ENCODE measurements at places on chromosomes 11 and 22. TPM values are rescaled to one million over a fixed set of nuclear protein-coding genes. Genes with fewer than 3 reads are reported as not detected.

Gene JOSD1
- 18.3 TPM for total RNA-seq

DNA sequence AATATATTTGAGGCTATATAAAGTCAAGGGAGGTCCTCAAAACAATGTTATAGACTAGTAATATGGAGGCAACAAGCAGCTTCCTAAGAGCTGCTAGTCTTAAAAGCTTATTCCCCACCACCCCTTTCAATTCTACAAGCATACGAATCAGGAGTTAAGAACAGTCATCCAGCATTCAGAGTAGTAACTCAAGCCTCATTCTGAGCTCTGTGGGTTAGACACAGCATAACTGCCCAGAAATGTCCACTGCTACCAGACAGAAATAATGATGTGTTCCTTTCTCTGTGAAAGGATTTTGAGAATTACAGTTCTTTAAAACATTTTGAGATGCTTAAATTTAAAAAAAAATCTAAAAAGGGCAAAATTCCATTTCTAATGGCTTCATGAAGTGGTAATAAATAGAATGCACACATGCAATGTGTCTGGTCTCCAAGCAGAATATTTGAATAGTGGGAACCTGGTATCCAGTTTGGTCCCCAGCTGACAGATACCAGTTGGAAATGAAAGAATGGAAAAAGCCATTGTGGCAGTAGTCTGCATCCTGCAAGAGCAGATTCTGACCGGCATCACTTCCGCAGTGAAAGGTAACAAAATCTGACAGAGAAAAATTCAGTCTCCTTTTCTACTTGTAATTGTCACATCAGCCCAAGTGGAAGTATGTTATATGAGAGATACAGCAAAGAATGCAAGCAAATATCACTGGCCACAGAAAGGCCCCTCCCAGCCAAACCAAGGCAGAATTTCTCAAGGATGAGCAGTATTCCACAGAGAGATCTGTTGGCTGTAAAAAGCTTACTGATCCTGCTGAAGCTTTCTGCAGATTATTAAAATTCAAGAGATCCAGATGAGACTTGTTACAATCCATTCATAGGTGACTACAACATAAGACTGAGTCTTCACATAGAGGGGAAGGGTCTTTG, 310.8 kb upstream of the PITPNB start:
- no peak for DNase-seq

- DNase-seq: no peak
Observed at GRCh38 chr22:27260087-27260698, 541.4 kb downstream of the MN1 start.

DNA sequence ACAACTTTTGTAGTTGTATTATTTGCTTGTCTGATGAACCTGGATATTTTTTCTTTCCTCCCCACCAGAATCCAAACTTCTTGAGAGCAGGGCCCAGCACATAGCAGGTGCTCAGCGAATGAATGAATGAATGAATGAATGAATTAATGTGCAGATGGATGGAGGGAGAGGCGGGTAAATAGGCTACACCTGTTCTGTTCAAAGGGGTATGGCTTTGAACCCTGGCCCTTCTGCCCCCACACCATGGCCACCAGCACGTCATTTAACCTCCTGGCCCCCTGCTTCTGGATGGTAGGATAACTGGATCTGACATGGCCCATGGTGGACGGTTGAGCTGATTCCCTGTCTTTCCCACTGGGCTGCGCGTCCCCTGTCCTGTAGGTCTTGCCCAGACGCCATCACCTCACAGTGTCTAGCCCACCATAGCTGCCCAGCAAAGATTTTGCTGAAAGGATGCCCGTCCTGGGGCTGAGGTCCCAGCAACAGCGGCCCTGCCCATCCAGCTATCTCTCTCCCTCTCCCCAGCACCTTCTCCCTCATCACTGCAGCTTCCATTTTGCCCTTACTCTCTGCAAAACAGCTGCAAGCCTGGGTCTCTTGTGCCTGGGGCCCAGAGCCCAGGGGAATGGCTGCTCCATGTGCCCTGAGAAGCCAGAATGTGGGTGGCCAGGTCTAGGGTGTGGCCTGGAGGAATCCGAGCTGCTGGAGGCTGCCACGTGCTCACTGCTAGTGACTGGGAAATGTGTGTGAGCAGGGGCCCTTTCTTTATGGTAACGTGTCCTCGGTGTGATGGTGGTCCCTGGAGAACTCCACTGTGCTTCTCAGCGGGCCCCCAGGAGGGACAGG, 49.3 kb upstream of the LINC01488 start:
- DNase-seq: no peak

DNA sequence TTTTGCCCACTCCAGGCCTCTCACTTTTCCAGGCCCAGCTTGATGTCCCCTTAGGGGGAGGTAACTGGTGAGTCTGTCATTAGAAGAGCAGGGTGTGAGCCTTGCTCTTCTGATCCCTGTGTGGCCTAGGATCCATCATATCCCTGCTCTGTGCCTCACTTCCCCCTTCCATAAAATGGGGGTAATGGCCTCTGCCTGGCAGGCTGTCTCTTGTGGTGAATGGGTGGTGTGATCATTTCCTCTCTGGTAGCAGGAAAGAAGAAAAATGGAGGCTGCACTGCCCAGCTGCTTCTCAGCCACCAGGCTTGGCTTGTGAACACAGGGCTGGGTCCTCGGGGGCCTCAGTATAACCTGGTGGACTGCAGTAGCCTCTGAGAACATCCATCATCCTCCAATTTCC, 5.6 kb downstream of the ARHGEF17 start:
- no peak for DNase-seq

DNA sequence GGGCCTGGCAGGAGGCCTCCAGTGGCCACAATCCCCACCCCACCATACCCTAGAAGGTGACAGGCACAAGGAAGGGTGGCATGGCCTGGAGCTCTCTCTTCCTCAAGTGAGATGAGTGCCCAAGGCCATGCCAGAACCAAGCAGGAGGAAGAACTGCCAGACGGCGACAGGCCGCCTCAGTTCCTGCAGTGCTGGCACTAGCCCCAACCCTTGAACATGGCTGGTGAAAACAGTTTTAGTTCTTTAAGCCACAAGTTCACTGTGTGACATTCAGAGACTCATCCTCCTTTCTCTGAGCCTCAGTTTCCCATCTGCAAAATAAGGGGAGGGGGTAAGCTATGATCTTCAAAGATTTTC, 9.8 kb downstream of the CHRDL2 start:
- DNase-seq: no peak

GRCh38 chr22:23888615-23889401, 5.4 kb upstream of the MIF start:
- no peak for DNase-seq
